ENCODE measurements at places on chromosomes 11 and 22.

GRCh38 chr11:33723238-33723881 is 12.9 kb downstream of the CD59 start:
- DNase-seq: peak; percentile 76

DNA sequence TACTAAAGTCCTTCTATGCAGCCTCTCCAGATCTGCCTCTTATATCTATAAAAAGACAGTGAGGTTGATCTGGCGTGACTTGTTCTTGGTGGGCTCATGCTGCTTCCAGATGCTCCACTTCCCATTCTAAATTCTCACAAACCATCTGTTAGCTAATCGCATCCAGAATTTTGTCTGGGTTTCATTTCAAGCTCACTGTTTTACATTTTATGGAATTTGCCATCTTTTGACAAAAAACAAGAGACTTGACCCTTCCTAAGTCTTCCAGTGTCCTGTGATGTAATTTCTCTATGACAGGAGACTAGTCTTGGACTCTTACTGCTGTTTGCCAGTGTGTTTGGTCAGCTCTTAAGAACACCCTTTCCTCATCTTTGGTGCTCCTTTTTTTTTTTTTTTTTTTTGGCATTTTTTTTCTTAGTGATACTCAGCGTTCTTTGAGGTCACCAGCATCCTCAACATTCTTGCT is 23.0 kb downstream of the CRKL start:
- DNase-seq: no peak

GRCh38 chr11:27438595-27438981 is 34.0 kb downstream of the LGR4 start:
- DNase-seq: no peak

DNA sequence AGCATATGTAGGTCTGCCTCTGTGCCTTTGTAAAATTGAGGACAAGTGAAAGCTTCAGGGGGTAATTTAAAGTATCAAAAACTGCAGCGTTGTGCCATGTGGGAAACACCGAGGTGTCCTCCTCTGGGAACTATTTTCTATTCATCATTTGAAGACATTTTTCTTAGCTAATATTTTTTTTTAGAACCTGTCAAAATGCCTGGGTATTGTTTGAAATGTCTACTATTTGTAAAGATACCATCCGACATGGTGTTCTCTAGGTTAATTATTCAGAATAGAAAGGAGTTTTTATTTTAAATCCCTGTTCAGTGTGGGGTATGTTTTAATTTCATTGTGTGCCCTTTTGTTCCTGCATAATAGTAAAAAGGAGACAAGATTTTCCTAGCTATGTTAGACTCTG is 490.8 kb downstream of the NELL1 start:
- DNase-seq: no peak

- DNase-seq: peak; percentile 64
Measured at GRCh38 chr11:28738549-28738948, 630.4 kb downstream of the METTL15 start.

GRCh38 chr22:43088984-43089717 is at the start of gene TTLL1:
Gene TTLL1 (minus strand): TSS chr22:43089391. CDS start chr22:43075586, 13,805 bp downstream.
- DNase-seq: peak; percentile 95

DNA sequence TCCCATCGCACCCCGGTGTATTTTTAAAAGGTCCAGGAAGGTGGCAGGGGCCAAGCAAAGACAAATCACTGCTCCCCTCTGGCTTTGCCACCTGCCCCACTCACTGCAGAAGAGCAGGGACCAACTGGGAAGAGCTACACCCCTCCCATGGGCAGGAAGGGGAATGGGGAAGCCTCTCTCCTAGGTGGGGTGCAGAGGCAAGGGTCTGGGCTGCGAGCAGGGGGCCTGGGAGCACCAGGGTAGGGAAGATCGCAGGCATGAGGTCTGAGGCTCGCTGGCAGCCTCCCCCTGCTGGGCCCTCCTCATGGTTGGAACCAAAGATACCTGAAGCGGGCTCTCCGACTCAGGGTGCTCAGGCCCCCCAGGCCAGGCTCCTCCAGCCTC is 36.8 kb downstream of the PISD start:
- DNase-seq: no peak

- DNase-seq: no peak
Measured at GRCh38 chr11:76695133-76695532, 24.6 kb upstream of the LRRC32 start.

DNA sequence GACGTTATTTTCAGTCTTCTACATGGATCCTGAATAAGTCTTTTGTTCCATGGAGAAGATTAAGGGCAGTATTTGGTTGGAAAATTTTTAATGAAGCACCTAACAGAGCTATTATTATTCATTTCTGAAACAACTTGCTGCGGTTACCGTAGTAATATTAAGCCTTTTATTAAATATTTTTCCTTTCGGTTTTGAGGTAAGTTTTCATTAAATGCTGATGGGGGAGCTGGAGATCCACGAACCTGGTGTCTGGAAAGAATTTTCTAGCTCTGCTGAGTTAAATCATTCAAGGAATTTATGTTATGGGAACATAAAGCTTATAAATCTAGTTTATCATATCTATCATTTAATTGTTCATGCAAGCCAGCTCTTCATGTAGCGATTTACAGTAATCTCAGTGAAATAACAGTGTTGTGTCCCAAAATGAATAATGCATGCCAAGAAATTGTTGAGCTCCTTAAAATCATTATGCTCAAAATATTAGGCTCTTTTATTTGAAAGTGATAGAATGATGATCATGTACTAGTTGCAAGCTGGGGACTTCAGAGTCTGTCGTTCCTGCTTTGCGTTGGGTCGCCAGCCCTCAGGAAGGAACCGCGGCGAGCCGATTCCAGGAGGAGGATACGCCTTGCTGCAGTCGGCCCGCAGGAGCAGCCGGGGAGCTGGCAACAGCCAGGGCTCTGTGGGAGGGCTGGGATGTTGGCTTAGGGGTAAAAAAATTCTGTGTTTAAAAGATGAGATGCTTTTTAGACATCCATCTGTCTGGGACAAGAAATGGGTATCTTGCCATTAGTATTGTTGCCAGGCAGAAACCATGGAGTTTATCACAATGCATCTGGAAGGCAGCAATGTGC is 83.1 kb downstream of the TBC1D22A start:
- DNase-seq: peak; percentile 53

GRCh38 chr22:37607010-37607934 is 1.4 kb upstream of the GGA1 start:
- peak; percentile 88 for DNase-seq

DNA sequence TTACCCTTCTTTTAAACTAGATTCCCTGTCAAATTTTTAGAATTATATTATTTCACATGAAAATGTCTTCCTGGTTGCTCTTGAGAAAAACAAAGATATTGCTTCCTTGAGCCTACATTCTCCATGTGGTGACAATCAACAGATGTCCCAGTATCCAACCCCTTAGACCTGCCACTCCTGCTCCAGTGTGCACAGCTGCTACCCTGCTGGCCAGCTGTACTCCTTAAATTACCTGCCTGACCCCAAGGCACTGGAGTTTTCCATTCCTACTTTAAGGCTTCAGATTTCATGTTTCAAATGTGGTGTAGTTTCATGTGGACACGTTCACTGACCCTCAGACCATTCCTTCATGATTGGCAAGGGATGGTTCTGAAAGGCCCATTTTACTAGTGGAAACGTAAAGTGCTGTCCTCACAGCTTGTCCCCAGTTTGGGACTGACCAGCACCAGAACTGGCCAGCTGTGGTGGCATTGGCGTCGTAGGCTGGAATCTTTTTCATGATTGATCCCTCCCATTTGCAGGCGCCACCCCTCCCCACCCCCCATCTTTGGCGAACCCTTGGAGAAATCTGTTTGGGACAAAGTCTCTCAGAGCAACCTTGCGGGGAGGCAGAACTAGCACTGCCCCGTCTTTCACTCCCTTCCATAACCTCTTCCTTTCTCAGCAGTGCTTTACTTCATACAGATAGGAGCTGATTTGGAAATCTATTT is 123.5 kb downstream of the DBX1 start:
- DNase-seq: no peak

DNA sequence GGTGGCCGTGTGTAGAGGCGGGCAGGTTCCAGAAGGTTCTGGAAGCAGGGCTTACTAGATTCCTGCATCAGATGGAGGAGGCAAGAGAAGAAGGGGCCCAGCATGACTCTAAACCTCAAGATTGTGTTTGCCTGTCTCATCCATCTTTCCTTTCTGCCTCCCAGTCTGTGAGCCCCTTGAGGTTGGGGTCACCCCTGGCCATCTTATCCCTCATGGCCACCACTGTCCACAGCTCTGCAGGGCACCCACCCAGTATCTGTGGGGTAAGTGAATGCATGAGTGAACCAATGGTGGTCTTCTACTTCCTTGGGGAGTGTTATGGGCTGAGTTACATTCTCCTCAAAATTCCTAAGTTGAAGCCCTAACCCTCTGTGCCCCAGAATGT is 79.3 kb downstream of the MYEOV start:
- DNase-seq: no peak

GRCh38 chr22:32528984-32529982 is 54.7 kb downstream of the FBXO7 start:
- DNase-seq: peak; percentile 90

DNA sequence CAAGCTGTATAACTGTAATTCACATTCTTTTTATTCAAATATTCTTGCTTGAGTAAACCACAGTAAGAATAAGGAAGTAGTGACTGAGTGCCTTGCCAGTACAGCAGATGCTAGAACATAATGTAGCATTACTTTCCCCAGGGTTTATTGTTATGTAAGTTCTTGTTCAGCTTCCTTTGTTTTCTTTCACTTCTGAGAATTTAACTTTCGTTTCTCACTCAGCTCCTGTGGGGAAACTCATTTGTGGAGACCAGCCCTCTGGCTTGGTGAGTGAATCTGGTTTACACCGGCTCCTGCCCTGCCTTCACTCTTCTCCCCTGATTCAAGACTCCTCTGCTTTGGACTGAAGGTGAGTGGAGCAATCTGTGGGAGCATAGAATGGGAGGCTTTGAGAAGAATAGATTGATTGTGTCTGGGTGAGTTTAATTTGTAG is at the start of gene TRIM22:
Gene TRIM22 (plus strand): TSS at position 240 of the 433 bp plus-strand sequence. CDS start 6,443 bp downstream, outside the sequence.
- DNase-seq: peak; percentile 82

DNA sequence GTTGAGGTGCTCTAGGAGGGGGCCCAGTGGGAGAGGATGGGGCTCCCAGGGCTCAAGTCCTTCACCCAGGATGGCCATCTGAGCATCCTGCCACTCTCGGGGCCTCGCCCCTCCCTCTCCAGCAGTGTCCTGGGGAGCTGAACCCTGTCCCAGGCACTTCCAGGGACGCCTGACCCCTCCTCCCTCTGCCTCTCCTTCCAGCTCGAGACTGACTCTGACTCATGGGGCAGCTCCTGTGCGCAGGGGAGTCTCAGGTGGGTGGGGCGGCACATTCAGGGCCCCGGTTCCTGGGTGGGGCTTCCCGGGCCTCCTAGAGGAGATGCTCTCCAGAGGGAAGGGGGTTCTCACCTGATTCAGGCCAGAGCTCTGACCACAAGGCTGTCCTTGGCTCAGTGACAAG is 77.1 kb upstream of the IGLL5 start:
- no peak for DNase-seq

GRCh38 chr22:49852898-49853894 is at the start of gene ZBED4:
Gene ZBED4 (plus strand): TSS chr22:49853844. CDS start chr22:49883663, 29,819 bp downstream.
- DNase-seq: peak; percentile 100

- peak; percentile 68 for DNase-seq
Measured at GRCh38 chr22:28034760-28035401, 115.8 kb upstream of the PITPNB start.

DNA sequence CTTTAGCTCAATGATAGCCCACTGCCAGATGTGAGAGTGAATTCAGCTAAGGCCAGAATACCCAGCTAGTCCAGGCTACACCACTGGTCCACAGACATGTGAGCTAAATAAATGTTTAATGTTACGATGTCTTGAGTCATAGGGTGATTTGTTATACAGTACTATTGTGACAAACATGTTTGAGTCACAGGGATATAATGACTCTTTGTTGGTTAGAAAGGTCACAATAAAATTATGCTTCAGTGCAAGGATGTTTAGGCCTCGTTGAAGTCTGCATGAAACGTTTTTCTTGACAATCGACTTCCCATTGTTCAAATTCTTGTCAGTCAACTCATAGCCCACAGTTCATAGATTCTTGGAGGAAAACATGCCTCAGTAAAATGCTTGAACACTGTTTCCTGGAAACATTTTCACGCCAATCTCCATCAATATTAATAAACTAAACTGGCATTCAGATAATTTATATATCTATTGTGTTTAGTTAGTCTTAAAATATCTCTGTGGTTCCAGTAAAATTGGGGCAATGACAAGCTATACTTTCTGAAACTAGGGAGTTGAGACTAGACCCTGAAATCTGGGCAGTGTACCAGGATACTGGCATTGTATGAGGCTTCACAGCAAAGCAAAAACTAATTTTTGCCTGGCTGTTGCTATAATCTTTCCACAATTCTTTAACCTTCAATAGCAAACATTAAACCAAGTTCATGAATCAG is 650.8 kb upstream of the KIRREL3 start:
- peak; percentile 81 for DNase-seq

DNA sequence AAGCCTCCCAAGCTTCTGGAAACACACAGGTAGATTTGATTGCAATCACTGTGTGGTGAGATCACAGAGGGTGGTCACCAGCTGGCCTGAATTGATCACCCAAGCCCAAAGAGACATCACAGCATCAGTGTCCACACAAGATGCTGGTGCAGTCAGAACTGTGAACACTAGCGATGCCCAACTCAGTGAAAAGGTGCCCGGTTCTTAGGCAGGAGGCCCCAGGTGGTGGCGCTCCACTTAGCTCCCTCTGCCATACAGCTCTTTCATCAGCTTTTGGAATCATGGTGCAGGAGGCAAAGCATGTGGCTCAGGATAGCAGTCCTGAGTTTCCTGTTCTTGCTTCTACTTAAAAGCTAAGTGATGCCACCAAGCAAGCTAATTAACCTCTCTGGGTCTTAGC is 11.1 kb downstream of the DGCR2 start:
- DNase-seq: no peak

DNA sequence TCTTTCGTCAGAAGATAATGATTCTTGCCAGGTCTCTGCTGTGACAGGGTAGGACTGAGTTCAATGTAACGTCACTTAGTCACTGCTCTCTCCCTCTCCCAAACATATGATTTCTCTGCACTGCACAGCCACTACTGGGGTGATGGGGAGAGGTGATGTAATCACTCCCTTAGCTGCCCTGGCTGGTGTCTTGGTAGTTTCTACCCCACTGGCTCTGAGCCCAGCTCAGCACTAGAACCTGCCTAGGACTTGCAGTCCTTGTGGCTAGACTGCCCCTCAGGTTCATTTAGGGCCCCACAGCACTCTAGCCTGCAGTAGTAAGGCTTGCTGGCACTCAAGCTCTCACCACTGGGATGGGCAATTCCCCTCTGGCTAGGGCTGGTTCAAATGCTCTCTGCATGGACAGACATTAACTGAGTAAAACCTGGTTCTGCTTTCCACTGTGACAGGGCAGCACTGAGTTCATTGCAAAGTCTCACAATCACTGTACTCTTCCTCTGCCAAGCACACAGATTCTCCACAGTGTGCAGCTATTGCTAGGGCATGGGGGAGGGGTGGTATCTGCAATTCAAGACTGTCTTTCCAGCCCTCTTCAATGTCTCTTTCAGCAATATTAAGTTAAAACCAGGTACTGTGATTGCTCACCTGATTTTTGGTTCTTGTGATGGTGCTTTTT is 571.4 kb upstream of the FAT3 start:
- DNase-seq: peak; percentile 39

DNA sequence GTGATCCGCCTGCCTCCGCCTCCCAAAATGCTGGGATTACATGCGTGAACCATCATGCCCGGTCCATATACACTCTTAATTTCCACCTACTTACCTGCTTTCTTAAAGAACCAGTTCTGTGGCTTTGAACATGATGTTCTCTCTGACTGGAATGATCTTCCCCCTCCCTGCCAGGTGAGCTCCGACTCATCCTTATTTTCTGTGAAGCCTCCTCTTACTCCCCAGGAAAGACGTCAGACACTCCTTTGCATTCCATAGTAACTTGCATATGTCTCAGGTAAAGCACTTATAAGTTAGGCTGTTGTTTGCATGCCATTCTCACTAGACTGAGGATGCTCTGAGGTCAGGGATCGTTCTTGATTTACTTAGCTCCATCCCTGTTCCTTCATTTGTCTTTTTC is 91.8 kb upstream of the RAB1B start:
- no peak for DNase-seq
